NCI-H2029 treated with DMSO at 0.1 percent for 48 hours (cell line): ENCODE measurements at places on chromosomes 6 and 20.

DNA sequence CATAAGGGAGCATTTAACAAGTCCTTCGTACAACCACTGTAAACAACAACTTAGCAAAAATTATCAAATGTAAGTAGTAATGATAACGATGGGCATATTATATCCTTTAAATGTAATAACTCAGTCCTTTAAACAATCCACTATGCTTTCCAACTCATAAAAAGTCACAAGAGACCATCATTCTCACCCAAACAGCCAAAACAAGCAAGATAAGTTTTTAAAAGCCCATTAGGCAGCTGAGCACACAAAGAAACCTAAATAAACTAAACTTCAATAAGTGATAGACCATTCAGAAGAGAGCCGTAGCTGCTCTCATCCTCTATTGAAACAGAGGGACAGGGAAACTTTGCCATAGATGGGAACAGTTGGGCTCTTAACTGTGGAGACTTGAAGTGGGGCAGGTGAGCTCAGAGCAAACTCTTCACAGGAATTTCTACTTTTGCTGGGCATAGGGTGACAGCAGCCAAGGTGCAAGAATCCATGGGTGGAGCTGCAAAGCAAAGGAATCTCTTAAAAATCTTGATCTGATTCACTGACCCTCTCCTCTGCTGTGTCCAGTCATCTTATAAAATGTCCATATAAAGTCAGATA is 22.5 kb downstream of the RAB22A start:
- no peak for DNase-seq

DNA sequence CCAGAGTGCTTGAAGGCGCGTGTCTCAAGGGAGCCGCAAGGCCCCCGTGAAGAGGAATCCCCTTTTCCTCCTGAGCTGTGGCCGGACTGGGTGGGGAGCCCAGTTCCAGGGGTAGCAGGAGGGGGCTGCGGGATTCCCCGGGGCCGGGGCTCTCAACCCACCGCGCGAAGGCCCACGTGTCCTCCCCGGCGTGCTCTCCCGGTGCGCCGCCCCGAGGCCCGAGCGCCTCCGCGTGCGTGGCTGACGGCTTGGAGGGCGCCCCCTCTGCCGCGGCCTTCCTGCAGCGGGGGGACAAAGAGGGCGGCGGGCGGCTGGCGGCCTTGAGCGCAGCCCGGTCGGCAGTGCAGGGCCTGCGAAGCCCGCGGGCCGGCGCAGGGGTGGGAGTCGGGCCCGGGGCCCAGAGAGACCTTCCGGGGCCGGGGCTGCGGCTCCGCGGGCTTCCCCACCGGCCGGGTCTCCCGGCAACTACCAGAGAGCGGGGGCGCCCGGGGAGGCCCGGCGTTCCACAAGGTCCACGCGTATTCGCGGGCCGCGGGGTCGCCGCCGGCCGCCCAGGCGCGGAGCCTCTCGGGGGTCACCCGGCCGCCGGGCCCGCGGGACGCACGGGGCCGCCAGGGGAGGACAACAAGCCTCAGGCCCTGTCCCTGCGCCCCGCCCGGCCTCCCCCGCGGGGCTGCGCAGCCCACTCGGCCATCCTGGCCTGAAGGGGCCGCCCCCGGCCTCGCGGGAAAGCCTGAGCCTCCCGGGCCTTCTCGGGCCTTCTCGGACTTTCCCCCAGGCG is at the start of gene FAM217A:
FAM217A (minus strand) TSS at position 447 of the 781 bp plus-strand sequence. CDS start 1,723 bp downstream, outside the sequence.
- no peak for DNase-seq

GRCh38 chr6:82270881-82271635 is 23.5 kb upstream of the IBTK start:
- DNase-seq: peak; percentile 100

GRCh38 chr6:158405933-158406332 is 93.7 kb downstream of the TULP4 start:
- peak; percentile 20 for DNase-seq

GRCh38 chr6:514396-514978 is 122.9 kb downstream of the IRF4 start:
- no peak for DNase-seq

DNA sequence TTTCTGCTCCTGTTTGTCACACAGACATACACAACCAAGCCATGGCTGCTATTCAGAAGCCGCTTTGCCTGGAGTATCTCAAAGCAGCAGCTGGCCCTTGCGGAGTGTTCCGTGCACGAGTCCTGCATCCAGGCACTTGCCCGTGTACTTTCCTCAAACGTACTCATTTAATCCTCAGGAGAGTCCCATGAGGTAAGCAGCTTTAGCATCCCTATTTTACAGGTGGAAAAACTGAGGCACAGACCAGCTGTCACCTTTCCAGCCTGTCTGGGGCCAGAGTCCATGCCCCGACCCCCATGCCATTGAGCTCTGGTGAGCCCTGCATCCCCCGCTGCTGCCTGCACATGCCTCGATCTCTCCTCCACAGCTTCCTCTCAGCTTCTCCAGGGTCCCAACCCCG is 130.0 kb downstream of the ERMARD start:
- no peak for DNase-seq

- no peak for DNase-seq
Measured at GRCh38 chr6:36129941-36130666, at the start of gene MAPK13. Gene MAPK13, plus strand, starts transcription at chr6:36130513. Its CDS starts 70 bp downstream, at chr6:36130583.

DNA sequence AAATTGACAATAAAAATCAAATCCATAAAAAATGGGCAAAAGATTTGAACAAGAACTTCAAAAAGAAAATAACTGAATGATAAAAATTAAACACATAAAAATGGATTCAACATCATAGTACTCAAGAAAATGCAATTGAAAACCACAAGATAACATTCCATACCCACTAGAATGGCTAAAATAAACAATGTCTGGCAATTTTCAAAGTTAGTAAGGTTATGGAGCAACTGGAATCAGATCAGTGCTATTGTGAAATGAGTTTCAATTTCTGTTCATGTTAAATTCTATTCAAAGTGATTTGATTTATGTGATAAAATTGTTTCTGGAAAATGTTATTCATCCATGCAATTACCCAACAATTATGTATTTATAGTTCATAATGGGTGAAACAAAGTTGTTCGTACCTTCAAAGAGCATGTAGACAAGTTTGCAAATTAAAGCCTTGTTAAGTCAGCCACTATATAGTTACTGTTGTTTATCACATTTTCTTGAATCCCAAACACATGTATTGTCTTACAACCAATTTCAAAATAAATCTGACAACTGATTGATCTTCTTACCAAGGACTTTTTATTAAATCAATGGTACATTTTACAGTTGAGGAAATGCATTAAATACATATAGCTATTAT is 151.5 kb upstream of the CENPW start:
- no peak for DNase-seq

GRCh38 chr6:158789115-158789917 is 29.9 kb downstream of the EZR start:
- DNase-seq: no peak
